ENCODE measurements at places on chromosomes 6 and 20.

DNA sequence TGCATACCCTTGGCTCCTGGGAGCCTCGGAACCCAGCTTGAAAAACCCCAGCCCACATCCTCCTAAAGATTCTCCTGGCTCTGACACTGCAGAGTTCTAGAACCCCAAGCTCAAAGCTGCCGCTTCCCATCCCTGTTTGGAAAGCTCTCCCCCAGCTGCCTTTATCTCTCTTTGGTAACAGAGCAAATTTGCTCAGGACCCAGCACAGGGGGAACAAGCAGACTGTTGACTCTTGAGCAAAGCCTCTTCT lies 38.9 kb downstream of the HNF4A start:
- no peak for DNase-seq

- DNase-seq = no peak
These were observed 30.1 kb downstream of the PRPH2 start for GRCh38 chr6:42692137-42692911.

- DNase-seq = no peak
These were observed 2.2 kb downstream of the HSPA1B start for GRCh38 chr6:31829633-31830283.

DNA sequence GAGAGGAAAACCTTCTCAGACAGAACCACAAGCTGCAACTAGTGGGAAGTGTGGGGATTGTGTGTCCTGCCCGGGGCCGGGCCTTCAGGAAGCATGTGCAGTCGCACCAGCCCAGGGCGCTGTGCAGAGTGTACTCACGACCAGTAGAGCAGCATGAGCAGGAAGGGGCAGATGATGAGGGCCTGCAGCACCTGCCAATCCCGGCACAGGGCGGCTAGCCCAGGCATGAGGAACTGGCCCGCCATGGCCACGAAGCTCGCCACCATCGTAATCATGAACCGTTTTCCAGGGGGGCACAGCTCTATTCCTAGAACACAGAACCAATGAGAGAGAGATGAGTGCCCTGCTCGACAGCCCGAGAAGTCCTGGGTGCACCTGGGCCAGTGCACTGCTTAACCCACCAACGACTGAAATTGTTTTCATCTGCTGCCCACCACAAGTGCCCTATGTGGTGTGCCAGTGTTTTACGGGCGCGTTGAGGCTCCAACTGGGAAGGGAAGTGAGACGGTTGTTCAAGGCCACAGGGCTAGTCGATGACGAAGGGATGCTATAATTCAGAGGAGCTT lies 65.0 kb downstream of the PSMG4 start:
- DNase-seq = no peak

DNA sequence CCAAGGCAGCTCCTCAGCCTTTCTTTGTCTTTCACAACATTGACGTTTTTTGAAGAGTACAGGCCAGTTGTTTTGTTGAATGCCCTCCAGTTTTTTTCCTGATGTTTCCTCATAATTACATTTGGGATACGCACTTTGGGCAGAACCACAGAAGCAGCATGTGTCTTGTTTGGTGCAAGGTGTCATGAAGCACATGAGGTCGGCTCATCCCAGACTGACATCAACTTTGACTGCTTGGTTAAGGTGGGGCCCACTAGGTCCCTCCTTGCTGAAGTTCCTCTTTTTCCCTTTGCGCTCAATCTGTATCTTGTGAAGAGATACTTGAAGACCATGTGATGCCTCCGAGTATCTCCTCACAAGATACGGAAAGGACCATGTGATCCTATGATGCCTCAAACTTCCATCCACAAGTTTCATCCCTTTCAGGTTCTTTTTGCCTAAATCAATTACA lies 10.5 kb downstream of the SNAI1 start:
- no peak for DNase-seq

GRCh38 chr6:45794465-45794864 lies 221.2 kb downstream of the CLIC5 start:
- no peak for DNase-seq

- DNase-seq = no peak
These were observed 57.4 kb upstream of the MAP3K4 start for GRCh38 chr6:160934157-160934556.

DNA sequence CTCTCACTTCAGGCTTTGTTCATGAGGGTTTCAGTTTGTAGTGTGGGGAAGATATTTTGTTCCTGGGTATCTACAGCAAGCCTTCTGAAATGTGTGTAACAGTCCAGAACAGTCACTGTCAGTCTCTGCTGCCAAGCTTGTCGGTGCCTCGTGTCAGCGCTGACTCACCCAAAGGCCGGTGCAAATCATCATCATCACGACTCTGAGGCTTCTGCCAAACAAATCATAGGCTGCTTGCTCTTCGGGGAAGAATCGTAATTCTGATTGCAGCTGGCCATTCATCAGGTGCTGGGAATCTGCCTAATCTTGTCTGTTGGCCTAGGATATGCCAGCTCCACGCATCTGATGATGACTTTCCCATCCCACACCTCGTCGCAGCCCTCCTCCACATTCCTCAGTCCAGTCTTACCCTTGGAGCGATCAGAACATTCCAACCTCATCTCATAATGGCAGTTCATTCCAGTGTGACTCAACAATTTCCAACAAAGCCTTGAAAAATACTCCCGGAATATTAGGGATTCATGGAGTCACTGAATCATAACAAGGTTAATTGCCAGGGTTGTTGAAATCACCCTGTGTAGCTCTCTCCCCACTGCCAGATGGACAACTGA lies 40.9 kb downstream of the ALDH8A1 start:
- no peak for DNase-seq

- DNase-seq = no peak
These were observed 50.3 kb downstream of the DEK start for GRCh38 chr6:18214003-18214402.

DNA sequence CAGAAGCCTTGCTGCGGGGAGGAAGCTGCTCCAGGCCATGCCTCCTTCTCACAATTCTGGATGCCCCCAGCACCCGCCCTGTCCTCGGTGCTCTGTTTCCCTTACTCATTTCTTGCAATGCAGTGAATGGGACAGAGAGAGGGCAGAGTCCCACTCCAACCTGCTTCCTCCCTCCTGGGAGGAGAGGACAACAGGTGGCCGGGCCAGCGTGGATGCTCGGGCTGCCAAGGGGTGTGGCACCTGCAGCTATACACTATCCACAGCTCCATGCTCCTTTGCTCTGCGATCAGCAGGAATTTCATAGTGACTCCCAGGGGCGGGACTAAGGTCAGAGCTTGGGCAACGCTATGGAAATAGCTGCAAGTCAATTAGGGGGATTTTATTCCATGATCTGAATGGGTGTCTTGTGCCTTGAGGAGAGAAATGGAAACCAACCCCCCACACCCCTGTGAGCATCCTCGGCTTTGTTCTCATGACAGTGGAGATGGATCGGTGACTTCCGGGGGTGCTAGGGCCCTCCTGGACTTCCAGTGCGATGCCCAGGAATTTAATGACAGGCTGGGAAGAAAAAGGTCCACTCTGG lies 192.5 kb downstream of the MYLK4 start:
- no peak for DNase-seq

DNA sequence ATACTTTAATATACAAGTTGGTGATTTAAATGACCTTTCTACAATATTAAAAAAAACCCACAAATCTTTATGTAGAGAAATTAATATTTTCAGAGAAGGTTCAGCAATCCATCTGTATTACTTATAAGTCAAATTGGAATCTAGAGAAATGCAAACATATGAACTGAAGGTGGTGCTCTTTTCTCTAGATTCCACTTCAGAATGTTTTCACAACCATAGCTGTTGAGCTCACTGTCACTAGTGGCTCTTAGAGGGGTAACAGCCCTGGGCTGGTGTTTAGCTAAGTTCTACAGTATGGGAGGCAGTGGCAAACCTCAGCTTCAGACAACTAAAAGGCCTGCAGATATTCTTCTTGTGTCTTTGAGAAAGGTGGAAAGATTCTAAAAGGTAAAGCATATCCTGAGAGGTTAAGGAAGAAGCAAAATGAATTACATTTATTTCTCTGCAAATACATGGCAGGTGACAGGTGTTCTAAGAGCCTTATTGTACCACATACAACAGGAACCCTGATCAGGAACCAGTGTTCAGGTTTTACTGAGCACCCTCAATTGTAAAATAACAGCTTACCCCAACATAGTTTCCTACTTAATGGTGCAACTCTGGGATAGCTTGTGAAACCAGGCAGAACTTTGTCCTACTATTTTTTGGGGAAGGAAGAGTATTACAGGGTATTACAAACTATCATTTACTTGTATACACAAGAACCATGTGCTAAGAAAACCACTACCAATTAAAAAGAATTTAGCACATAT lies 56.6 kb upstream of the SAMHD1 start:
- no peak for DNase-seq

DNA sequence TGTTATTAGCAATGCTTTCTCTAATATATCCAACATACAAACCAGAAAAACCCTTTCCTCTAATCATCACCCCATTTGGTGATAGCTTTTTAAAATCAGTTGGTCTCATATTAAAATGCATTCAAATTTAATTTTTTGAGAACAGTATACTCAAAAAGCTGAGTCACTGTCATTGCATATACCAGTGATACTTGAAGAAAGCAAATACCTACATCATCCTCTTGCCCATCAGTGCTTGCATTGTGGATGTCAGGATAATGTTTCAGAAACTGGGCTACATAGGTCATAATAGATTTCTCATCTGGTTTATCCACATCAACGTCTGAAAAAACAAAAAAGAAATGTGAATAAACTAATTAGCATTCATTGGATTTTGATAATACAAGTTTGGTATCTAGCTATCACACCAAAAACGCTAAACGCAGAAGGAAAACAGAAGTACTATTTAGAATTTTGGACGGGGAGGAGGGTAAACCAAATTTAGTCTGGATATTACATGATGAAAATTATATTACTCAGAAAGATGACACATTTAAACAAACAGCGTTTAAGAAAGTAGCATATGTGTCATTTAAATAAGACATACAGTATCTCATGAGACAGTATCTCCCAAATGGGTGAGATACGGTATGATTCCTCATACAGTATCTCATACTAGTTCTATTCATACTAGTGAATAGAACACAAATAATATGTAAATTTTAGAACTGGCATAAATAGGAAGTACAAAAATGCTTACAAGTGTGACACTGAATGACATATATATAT lies 134.6 kb downstream of the SYNE1 start:
- DNase-seq = no peak

GRCh38 chr20:51258582-51259165 lies 235.8 kb upstream of the KCNG1 start:
- no peak for DNase-seq

- no peak for DNase-seq
These were observed 7.5 kb upstream of the IFNGR1 start for GRCh38 chr6:137226697-137227096.

- no peak for DNase-seq
These were observed 678.8 kb upstream of the MARCKS start for GRCh38 chr6:113178349-113178748.

GRCh38 chr6:158629367-158630221 lies 14.9 kb downstream of the DYNLT1 start:
- no peak for DNase-seq

DNA sequence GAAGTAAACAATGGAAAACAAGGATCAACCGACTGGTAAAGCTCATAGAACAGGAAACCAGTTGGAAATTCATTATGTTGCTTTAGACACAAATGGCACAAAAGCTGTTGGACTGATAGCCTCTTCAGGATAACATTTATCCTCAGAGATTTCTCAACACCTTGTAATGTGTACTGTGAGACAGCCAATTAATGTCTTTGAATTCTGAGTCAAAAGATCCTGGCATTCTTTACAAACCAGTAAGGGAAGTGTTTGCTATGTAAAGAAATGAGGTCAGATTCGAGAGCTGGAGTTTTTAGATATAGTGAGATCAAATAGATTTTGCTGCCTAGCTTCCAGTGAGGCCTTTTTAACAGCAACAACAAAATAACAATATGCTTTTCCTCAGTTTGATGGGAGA lies 439.2 kb downstream of the C6orf118 start:
- DNase-seq = no peak

DNA sequence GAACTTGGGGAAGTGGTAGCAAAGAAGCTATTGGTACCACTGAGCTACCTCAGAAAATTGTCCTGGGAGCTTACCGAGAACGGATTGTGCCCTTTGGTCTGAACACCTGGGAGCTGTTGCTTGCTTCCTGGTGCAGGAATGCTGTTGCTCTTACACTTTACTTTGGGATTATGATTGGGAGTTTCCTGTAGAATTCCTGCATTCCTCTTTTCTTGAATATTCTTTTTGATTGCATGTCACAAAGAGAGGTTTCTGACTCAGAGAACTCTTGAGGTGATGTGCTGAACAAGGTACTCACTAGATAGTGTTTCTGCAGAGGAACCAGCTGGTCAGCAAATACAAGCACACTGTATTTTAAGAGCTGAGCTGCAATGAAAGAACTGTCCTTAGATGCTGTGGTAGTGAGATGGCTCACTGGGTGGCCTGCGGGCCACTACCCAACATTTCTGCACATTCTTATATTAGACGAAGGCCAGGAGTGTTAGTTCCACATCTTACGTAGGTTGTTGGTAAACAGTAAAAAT lies 35.0 kb downstream of the LRRC1 start:
- DNase-seq = no peak

GRCh38 chr6:51901766-51902764 lies 185.3 kb downstream of the PKHD1 start:
- DNase-seq = no peak

DNA sequence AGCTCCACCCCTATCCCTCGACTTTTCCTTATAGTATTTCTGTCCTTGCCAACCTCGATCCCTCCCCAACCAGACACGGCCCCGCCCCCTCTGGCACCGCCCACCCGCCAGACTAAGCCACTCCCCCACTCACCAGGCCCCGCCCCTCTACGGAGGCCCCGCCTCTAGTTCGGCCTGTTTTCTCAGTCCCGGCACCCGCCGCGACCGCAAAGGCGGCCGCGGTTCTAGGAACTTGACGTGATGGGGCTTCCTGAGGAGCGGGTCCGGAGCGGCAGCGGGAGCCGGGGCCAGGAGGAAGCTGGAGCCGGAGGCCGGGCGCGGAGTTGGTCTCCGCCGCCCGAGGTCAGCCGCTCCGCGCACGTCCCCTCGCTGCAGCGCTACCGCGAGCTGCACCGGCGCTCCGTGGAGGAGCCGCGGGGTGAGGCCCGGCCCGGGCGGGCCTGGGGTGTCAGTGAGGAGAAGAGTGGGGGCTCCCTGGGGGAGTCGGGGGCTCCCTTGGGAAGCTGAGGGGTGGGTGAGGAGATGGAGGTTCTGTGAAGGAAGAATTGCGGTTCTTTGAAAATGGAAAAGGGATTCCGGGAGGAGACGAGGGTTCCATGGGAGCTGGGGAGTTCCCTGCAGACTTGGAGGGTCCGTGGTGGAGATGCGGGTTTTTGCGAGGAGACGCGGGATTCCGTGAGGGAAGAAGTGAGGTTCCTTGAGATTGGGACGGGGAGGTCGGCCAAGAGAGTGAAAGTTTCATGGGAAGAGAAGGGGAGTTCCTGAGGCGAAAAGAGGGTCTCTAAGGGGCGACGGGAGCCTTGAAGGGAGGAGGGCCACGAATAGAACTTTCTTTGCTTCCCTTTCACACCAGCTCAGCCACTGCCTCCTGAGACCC lies at the start of gene ACSS2:
Gene ACSS2, plus strand, starts transcription at position 207 of the 877 bp plus-strand sequence. Its CDS starts 34 bp downstream, at position 241.
- DNase-seq = peak; percentile 97

DNA sequence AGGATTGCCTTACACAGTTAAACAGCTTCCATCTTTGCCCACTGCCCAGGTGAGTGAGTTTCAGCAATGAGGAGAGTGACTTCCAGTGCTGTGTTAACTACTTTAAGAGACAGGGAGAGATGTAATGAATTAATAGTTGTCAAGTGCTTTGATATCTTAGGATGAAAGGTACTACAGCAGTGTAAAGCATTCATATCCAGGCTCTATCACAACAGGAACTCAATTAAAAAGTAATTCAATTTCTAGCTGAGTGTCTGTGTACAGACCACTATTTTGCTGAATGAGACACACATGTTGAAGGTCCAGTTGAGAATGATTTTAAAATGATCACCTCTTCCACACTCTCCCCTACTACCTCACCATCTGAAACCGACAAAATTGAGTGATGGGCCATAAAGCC lies 70.7 kb upstream of the BEND3 start:
- DNase-seq = no peak
